ENCODE measurements at places on chromosomes 13 and 19.
A peak's percentile ranks its signal among the peaks of the same experiment; 100 is the strongest.

- peak; percentile 41 for DNase-seq
Measured at GRCh38 chr13:41613984-41614661, 156.8 kb downstream of the RGCC start.

DNA sequence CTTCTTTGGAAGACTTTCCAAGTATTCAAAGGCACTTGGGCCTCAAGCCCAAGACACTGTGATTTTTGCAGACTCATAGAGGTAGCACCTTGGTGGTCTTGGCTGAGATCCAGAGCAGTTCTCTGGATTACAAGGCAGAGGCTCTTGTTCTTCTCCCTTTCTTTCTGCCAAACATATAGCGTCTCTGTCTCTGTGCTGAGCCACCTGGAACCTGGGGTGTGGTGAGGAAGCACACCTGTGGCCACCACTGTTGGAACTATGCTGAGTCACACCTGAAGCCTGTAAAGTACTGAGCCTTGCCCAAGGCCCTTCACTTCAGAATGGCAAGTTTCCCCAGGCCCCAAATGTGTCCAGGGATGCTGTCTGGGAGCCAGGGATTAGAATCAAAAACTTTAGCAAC lies 127.5 kb downstream of the FREM2 start:
- no peak for DNase-seq

- DNase-seq: no peak
Measured at GRCh38 chr13:42815681-42816080, 34.3 kb downstream of the FAM216B start.

DNA sequence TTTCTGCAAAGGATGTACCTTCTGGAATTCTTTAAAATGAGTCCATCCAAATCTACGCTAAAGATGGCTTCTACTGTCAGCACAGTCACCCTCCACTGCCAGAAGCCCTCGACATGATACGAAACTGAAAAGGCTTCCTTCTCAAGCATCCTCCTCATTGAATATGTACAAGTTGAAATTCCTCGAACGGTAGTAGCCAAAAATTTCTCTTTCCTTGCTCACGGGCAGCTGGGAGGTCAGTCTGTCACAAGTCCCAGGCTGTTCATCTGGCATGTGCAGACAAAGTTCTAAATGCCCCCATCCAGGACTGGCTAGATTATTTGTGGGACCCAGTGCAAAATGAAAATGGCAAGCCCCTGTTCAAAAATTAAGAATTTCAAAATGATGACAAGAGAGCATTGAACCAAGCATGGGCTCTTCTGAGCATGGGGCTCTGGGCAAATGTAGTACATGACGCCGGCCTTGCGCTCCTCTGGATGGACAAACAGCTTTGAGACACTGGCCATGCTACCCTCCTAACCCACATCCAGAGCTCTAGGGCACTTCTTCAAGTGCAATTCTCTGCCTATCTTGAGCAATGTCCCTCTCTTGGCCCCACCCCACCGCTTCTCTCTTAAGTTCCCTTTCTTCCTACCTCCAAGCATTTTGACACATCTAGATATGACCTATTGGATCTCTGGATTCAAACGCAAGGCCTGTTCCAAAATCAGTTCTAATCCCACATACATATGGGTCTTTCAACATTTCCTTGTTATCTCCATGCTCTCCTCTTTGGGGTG lies 78.9 kb upstream of the FLT1 start:
- no peak for DNase-seq

DNA sequence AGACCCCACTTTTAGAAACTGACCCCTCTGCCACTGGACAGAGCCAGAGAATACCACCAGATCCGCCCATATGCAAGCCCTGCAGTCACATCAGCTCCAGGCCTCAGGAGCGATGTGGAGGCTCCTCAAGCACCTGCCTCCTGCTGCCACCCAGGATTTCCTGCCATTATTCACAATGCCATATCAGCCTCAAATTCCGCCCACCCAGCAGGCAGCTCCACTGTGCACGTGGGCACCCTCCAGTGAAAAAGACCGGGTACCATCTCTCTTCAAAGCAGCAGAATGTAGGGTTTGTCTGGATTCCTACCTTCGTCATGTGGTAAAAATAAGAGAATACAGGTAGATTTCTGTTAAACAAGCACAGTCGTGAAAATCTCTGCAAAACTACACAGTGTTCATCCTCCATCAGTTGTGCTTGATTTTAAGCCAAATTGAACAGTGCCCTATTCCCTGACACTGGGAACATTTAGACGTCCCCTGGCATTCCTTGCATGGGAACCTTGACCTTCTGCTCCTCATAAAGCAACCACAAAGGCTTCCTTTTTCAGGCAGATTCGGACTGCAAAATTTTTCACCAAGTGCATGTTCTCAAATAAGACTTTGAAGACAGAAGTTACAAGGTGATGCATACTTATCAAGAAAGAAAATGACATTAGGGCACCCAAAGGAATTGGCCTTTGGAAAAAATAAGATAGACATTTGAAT lies 56.4 kb downstream of the FAM124A start:
- DNase-seq: no peak

DNA sequence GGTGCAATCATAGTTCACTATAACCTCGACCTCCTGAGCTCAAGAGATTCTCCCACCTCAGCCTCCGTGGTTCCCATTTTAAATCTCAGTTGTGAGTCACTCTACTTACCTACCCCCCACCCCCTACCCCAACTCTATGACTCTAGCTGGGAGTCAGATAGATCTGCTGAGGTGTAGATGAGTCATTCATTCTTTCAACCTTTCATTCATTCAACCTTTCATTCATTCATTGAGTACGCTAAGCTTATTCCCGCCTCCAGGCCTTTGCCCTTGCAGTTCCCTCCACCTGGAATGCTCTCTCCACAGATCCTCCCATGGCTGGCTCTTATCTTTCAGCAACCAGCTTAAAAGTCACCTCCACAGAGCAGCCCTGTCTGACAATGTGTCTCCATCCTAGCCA lies 1.1 kb upstream of the MAST1 start:
- no peak for DNase-seq

- no peak for DNase-seq
Measured at GRCh38 chr13:50366488-50367174, 351.4 kb downstream of the KCNRG start.

DNA sequence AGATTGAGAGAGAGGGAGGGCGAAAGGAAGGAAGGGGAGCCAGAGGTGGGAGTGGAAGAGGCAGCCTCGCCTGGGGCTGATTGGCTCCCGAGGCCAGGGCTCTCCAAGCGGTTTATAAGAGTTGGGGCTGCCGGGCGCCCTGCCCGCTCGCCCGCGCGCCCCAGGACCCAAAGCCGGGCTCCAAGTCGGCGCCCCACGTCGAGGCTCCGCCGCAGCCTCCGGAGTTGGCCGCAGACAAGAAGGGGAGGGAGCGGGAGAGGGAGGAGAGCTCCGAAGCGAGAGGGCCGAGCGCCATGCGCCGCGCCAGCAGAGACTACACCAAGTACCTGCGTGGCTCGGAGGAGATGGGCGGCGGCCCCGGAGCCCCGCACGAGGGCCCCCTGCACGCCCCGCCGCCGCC lies at the start of gene TNFSF11:
Gene TNFSF11, plus strand, starts transcription at position 142 of the 400 bp plus-strand sequence. Its CDS starts 152 bp downstream, at position 294.
- peak; percentile 37 for DNase-seq

- no peak for DNase-seq
Measured at GRCh38 chr13:90197722-90198121, 1149.8 kb upstream of the MIR17HG start.

DNA sequence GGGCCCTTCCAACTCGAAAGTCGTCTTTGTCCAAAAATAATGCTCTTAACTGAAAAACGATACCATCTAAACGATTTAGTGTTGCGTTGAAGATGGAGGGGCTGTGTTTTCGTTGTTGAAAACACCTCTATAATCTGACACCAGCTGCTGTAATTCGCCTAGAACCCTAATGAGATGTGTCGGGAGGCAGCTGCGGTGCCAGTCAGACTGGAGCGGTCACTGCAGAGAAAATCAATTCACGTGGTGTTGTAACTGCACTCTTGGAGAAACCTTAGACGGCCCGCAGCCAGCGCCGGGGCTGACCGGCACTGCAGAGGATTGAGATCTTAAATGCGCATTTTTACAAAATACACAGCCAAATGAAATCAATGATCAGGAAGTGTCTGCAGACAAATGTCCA lies 339.1 kb downstream of the ZNF536 start:
- peak; percentile 80 for DNase-seq

GRCh38 chr13:73171926-73172325 lies 113.1 kb downstream of the KLF5 start:
- no peak for DNase-seq

GRCh38 chr13:43129066-43129465 lies 105.7 kb downstream of the DNAJC15 start:
- no peak for DNase-seq

DNA sequence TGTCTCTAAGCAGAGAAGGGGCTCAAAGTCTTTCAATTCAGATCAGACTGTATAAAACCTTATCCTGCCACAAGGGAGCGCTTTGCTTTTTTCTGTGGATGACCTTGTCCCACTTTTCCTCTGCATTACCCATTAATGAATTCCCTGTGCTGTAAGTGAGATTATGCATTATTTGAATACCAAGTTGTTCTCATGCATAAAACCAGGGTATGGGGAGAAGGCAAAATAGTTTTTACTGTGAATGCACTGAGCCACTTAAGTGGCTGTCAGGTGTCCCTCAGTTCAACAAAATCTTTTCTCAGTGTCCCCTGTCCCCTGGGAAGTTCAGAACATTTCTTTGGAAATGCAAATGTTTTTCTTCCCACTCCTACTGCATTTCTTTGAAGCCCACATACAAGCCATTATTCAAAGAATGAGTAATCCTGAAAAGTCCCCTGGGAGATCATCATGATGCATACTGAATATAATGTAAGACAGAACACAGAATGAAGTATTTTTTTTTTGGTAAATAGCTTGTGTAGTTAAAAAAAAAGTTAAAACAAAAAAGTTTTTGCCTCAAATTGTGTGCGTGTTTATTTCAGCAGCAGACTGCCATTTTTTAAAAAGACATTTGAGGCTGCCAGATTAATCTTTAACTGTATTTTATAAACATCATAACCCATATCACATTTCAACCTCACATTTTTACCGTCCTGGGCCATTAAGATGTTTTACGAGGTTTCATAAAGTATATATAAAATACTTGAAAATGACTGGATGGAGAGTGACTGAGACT lies 506.7 kb upstream of the PCDH9 start:
- no peak for DNase-seq

GRCh38 chr19:39676004-39676403 lies 20.3 kb downstream of the LGALS16 start:
- no peak for DNase-seq

GRCh38 chr19:1510442-1510806 lies 2.4 kb downstream of the ADAMTSL5 start:
- DNase-seq: no peak

DNA sequence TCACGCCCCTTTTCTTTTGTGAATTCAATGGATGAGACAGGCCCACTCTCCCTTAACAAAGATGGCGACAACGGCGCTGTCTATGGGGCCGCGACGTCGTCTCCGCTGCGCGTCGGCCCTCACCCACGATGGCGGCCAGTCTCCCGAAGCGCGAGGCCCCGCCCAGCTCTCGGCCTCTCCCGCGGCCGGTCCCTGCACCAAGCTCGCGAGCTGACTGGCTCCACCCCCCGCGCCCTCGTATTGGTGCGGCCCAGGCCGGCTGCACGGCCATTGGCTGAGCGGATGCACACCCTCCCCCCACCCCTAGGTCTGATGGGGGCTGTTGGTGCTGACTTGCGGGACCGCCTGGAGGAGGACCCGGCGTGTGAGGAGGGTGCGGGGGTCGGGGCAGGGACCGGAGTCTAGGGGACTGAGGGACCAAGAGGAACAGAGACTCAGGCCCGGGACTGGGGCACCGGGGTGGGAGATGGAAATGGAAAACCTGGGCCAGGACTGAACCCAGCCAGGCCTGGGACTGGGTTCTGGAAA lies 4.8 kb downstream of the SPHK2 start:
- DNase-seq: peak; percentile 99

DNA sequence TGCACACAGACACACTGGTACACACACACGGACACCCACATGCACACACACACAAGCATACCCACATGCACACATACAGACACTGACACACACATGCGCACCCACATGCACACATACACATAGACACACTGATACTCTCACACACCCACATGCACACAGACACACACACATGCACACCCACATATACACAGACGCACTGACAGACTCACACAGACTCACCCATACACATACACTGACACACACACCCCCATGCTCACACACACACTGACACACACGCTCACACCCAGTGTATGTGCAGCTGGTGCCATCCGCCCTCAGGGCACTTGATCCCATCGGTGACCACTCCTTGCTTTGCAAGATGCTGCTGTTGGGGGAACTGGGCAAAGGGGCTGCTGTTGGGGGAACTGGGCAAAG lies 9.7 kb upstream of the RASA3 start:
- no peak for DNase-seq

- DNase-seq: no peak
Measured at GRCh38 chr13:113967206-113967720, 6.6 kb downstream of the C13orf46 start.

GRCh38 chr19:55473225-55474012 lies 3.0 kb upstream of the ZNF628 start:
- no peak for DNase-seq

- peak; percentile 69 for DNase-seq
Measured at GRCh38 chr19:4576016-4576933, 16.8 kb upstream of the SEMA6B start.

DNA sequence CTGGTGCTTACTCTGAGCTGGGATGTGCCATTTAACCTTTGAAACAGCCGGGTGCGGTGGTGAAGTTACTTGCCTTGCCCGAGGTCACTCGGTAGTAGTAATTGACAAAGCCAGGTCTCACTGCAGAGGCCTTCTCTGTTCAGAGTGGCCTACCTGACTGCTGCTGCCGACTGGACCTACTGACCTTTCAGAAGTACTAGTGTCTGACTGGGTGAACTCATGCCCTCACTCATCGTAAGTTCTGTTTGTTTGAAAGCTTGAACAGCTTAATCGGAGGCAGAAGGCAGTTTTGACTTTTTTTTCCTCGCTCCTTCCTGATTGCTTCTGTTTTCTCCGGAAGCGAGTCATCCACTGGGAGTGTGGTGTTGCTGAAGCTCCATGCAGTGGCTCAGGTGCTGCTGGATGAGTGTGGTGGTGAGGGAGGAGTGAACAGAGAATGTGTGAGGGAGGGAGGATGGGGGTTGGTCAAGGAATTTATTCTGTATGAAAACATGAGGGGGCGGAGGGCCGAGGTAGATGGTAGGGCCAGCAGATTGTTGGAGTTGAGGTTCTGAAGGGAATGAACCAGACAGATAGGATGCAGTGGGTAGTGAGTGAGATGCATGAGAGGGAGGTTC lies 2.7 kb downstream of the SPINT2 start:
- peak; percentile 65 for DNase-seq

GRCh38 chr13:29905845-29906244 lies 55.4 kb upstream of the UBL3 start:
- DNase-seq: no peak

All from kidney (tissue), 22 donors.